ENCODE measurements at places on chromosomes 4 and X. TPM values are rescaled to one million over a fixed set of nuclear protein-coding genes. Genes with fewer than 3 reads are reported as not detected.

DNA sequence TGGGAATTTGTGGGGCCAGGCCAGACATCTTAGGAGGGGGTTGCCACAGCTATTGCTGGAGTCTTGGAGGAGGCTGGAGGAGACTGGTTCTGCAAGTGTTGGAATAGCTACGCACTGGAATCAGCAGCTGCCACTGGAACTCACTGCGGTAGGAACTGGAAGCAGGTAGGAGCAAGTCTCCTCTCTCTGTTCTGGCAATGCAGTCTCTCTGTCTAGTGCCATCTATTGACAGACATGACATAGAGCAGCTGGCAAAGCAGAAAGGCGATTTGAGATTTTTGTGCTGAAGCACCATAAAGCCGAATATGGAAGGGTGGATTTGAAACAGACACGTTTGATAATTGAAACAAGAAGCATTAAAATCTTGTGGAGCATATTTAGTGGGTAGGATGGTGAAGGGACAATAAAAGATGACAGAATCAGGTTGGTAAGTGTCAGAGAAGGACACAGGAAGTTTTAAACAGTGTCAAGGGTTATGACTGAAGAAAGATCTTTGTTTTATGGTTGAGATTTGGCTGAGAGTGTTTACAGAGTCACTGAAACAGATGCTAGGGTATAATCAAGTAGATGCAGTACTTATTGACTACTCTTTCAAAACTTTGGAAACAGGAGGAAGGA, 23.5 kb upstream of the SYNPO2 start:
- DNase-seq = peak; percentile 52
- peaks cover 8% of the 10 kb centered on the region for H3K4me1 ChIP-seq
- H3K36me3 ChIP-seq = no peaks in the 10 kb centered on the region
- no peak overlapping the region for H3K4me3 ChIP-seq

The PCDH18 gene
- 74.5 TPM for total RNA-seq

The CT45A2 gene
- not detected for total RNA-seq

GRCh38 chrX:101550362-101550750, at the start of gene ARMCX1:
ARMCX1 (plus strand) TSS chrX:101550547; CDS start chrX:101552931, 2,384 bp downstream.
- peak; percentile 95 for DNase-seq
- peaks cover 13% of the 10 kb centered on the region for H3K4me1 ChIP-seq
- H3K27ac ChIP-seq = peak within 1 kb of the TSS; percentile 96
- peak within 1 kb of the TSS; percentile 76 for H3K4me3 ChIP-seq

The DDX53 gene
- total RNA-seq = not detected

GRCh38 chrX:71326394-71326793, 24.8 kb downstream of the ITGB1BP2 start:
- no peak for DNase-seq
- no peaks in the 10 kb centered on the region for H3K36me3 ChIP-seq
- H3K27me3 ChIP-seq = no peaks in the 10 kb centered on the region
- no peak overlapping the region for H3K4me3 ChIP-seq
- no peak overlapping the region for H3K27ac ChIP-seq

DNA sequence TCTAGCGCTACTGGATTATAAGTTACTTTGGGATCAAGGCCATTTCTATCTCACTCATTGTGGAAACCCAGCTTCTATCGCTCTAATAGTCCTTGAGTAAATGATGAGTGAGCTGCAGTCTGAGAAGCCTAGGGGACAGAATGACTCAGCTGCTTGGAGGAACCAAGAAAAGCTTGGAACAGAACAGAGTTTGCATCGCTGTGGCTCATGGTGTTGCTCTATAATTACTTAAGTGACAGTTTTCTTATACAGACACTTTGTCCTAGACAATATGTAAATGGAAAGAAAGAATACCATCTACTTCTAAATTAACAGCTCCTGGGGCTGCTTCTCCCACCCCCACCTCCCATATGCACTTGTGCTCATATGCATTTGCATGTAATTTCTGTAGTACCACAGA, 156.9 kb downstream of the SLIT2 start:
- no peak overlapping the region for H3K4me3 ChIP-seq
- no peak for DNase-seq
- H3K27ac ChIP-seq = no peak overlapping the region
- no peaks in the 10 kb centered on the region for H3K4me1 ChIP-seq

- H3K36me3 ChIP-seq = no peaks in the 10 kb centered on the region
- no peak for DNase-seq
- no peak overlapping the region for H3K4me3 ChIP-seq
- H3K27me3 ChIP-seq = no peaks in the 10 kb centered on the region
- H3K27ac ChIP-seq = no peak overlapping the region
- H3K4me1 ChIP-seq = no peaks in the 10 kb centered on the region
These were observed 64.5 kb downstream of the DRD5 start for GRCh38 chr4:9845791-9846493.

GRCh38 chr4:20487446-20487845, 212.8 kb upstream of the PACRGL start:
- no peaks in the 10 kb centered on the region for H3K27me3 ChIP-seq
- no peaks in the 10 kb centered on the region for H3K36me3 ChIP-seq
- no peaks in the 10 kb centered on the region for H3K4me1 ChIP-seq
- no peak overlapping the region for H3K4me3 ChIP-seq

DNA sequence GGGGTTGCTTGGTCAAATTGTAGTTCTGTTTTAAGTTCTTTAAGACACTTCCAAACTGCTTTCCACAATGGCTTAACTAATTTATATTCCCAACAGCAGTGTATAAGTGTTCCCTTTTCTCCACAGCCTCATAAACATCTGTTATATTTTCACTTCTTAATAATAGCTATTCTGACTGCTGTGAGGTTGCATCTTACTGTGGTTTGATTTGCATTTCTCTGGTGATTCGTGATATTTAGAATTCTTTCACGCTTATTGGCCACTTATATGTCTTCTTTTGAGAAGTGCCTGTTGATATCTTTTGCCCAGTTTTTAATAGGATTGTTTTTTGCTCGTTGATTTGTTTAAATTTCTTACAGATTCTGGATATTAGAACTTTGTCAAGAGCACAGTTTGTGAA, 278.6 kb upstream of the ITM2A start:
- no peak for DNase-seq
- H3K4me1 ChIP-seq = no peaks in the 10 kb centered on the region
- peaks cover 4% of the 10 kb centered on the region for H3K27me3 ChIP-seq
- no peak overlapping the region for H3K4me3 ChIP-seq
- no peaks in the 10 kb centered on the region for H3K36me3 ChIP-seq

Measured in muscle of leg (tissue), 16 donors.